ENCODE measurements at places on chromosomes 2 and 18. TPM values are rescaled to one million over a fixed set of nuclear protein-coding genes. Genes with fewer than 3 reads are reported as not detected.

- no peak for DNase-seq
Observed at GRCh38 chr2:22124003-22124402, 1000.2 kb downstream of the TDRD15 start.

DNA sequence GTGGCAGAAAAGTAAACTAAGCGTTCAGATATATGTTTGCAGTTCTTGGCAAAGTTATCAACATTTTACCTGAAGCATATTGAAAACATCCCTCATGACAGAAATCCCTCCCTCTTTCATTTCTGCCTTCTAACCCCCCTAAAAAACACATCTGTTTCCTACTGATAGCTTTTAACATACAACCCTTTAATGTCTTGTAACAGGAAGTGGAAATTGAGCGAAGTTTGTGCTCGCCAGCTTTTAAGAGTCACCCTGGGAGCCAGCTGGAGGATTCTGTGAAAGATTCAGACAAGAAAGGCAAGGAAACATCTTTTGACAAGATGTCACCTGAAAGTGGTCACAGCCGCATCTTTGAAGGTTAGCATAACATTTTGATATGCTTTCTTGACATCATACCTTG, 247.4 kb downstream of the XIRP2 start:
- DNase-seq, result no peak

DNA sequence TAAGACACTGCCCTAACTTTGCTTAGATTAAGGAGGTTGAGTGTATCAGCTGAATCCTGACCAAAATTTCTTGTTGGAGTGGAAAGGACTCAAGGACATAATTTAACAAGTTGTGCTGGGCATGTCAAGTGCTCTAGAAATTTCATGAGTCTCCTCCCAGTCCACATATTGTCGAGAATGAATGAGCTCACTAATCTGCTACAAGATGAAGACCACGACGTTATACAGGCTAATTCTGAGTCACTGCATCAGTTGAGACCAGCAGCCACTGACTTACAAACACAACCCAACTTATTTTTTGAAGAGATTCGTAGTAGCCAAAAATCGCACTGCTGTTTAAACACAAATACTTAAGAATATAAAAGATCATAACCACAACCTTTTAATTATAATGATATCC, 28.7 kb upstream of the SLC8A1 start:
- DNase-seq, result no peak

The LYPD6B gene
- 27.5 TPM for polyA plus RNA-seq

- DNase-seq, result no peak
Observed at GRCh38 chr2:235659767-235660322, 166.0 kb downstream of the AGAP1 start.

GRCh38 chr2:63050334-63051041, at the start of gene OTX1:
OTX1 (plus strand) TSS chr2:63050830; CDS start chr2:63052991, 2,161 bp downstream.
- no peak for DNase-seq

The CACNB4 gene
- 6.0 TPM for polyA plus RNA-seq

DNA sequence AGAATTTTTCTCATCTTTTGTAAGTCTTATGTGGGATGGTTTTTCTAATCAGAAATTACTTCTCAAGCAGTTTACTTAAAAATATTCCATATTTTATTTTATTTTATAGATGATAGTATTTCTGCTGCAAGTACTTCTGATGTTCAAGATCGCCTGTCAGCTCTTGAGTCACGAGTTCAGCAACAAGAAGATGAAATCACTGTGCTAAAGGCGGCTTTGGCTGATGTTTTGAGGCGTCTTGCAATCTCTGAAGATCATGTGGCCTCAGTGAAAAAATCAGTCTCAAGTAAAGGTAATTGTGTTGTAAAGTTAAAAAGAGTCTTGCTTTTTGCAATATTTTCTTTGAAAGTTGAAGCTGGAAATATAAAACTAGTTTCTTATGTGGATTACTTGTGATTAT, 76.2 kb downstream of the EML4 start:
- DNase-seq, result no peak

The MC4R gene
- 0.19 TPM for polyA plus RNA-seq

DNA sequence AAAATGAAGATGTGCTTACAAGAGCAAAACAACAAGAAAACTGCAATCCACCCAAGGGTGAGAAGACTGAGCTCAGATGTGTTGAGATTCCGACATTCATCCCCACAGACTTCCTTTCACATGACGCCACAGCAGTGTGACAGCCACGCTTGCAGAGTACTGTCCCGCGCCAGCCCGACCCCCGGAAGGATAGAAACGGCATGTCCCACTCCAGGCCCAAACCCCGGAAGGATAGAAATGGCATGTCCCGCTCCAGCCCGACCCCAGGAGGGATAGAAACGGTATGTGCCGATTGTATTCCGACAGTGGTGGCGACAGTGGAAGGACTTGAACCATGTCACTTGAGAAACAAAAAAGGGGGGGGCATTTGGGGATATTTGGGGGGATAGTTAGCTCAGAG, 119.1 kb upstream of the PXDN start:
- DNase-seq, result no peak

DNA sequence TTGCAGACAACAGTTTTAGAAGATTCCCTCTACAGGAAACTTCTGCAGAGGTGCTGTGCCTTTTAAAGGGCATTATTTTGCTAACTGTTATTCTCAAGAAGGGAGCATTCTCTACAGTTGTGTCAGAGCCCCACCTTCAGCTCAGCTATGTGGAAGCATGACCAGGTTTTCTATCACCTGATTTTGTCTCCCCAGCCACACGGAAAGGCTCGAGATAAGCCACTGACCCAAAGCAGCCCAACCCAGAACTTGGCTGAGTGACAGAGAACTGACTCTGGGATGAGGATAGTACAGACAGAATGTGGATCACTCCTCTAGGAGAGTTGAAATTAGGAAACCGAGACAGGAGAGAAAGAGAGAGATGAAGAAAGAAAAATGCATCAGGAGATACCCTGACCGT, 10.7 kb downstream of the COL4A4 start:
- DNase-seq, result no peak

- peak; percentile 53 for DNase-seq
Observed at GRCh38 chr2:72892506-72893173, 5.4 kb downstream of the SPR start.

- no peak for DNase-seq
Observed at GRCh38 chr2:86284401-86284841, 53.0 kb downstream of the REEP1 start.

The TMEM200C gene
- not detected for polyA plus RNA-seq

DNA sequence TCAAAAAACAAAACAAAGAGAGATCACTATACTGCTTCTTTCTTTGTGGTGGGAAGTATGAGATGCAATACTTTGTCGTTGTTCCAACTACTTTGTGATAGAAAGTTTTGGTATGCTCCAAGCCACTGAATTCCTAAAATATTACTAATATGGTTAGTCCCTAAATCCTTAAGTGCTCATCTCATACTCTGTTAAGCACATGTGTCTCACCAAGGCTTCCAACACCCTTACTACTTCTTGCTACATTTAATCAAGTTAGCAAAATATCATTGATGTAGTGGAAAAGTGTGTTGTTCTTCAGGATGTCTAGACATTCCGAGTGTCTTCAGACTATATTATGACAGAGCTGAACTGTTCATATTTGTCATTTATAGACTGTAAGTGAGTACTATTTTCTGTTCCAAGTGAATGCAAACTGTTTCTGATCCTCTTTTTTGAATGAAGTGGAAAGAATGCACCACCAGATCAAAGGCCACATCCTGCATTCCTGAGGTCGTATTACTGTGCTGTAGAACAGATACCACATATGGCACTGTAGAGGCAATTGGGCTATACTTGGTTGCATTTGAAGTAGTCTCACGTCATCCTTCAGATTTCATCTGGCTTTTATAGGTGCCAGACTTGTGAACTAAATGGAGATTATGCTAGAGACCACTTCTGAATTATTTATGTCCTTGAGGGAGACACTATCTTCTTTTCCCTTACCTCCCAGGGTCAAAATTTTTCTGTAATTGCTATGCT, 298.4 kb upstream of the ZNF521 start:
- no peak for DNase-seq

- no peak for DNase-seq
Observed at GRCh38 chr18:45749918-45750689, 26.1 kb downstream of the SLC14A1 start.

- DNase-seq, result no peak
Observed at GRCh38 chr18:2976218-2977132, 36.5 kb downstream of the LPIN2 start.

GRCh38 chr2:233854241-233854981, at the start of gene HJURP:
HJURP (minus strand) TSS chr2:233854535; CDS start chr2:233854500, 35 bp downstream.
- peak; percentile 95 for DNase-seq

DNA sequence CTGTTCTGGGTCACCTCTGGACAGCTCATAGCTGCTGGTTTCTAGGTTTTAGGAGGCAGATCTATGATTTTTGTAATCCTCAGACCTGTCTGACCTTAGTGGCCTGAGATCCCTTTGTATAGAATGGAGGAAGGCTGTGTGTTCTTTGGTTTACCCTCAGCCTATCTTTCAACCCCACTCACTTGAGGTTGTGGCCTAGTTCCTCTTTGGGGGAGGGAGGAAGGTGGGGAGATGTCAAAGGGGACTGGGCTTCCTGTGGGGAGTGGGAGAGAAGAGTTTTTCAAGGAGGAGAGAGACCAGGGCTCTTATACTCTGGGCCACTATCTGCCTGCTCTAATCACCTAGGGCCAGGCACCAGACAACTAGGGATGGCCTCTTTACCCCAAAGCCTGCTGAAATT, 28.5 kb downstream of the SEMA4F start:
- no peak for DNase-seq

DNA sequence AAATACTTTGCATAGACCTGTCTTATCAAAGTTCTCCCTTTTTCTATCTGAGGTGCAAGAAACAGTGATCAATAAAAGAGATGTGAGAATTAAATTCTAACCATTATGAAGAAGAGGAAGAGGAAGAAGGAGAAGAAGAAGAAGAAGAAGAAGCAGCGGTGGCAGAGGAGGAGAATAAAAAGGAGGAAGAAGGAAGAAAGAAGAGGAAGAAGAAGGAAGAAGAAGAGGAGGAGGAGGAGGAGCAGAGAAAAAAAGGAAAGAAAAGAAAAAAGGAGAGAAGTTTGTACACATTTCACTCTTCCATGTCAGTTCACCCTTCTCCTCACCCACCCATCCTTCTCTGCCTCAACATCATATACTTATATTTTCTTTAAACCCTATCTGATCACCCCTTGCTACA, 68.4 kb downstream of the METTL4 start:
- no peak for DNase-seq

GRCh38 chr2:20450201-20450999, 3.5 kb downstream of the RHOB start:
- DNase-seq, result peak; percentile 78

The DTNA gene
- polyA plus RNA-seq, result 113 TPM

The BIRC6 gene
- 46.3 TPM for polyA plus RNA-seq

- no peak for DNase-seq
Observed at GRCh38 chr2:98088261-98088660, 1.3 kb downstream of the VWA3B start.

The LONRF2 gene
- polyA plus RNA-seq, result 1.5 TPM

- no peak for DNase-seq
Observed at GRCh38 chr2:65252640-65253039, 25.0 kb downstream of the ACTR2 start.

DNA sequence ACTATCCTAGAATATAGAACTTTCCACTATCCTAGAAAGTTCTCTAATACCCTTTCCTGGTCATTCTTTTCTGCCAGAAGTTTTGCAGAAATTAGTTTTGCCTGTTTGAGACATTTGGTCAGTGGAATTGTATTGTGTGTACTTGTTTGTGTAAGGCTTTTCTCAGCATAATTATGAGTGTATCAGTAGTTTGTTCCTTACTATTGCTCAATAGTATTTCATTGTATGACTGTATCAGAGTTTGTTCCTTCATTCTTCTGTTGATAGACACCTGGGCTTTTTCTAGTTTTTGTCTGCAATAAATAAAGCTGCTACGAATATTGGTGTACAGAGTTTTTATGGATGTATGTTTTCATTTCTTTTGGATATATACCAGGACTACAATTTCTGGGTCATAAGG, 27.2 kb downstream of the CCDC138 start:
- DNase-seq, result no peak

DNA sequence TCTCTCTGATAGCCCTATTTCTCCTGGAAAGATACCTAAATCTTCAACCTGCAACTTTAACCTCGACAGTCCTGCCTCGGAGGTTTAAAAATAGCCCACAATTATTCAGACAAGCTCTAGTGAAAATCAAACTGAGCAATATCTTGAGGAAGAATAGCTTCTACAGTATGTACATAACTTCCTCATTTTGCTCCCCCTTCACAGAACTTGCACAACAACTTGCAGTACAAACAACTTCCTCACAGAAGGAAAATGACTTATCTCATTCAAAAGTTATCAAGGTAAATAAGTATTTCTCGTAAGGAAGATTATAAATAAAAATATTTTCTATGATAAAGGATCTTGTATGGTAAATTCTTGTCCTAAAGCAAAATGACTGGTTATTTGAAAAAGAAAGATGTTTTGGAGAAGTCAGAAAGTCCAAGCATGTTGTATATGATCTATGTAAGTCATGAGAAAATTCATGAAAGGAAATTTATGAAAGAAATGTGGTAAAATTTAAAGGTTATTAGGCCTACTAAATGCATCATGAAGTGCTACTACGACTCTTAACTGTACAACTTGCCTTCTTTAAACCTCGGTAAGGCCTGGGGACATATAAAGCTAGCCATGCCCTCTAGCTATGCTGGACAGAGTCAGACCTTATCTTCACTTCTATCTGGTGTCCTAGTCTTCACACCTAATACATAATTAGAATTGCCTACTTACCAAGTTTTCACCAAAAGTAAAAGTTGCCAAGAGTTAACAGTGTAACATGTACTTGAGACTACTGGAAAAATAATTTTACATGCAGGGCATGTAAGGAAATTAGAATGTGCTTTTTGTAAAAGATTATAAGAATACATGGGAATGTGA, 394.5 kb downstream of the DLGAP1 start:
- DNase-seq, result no peak

DNA sequence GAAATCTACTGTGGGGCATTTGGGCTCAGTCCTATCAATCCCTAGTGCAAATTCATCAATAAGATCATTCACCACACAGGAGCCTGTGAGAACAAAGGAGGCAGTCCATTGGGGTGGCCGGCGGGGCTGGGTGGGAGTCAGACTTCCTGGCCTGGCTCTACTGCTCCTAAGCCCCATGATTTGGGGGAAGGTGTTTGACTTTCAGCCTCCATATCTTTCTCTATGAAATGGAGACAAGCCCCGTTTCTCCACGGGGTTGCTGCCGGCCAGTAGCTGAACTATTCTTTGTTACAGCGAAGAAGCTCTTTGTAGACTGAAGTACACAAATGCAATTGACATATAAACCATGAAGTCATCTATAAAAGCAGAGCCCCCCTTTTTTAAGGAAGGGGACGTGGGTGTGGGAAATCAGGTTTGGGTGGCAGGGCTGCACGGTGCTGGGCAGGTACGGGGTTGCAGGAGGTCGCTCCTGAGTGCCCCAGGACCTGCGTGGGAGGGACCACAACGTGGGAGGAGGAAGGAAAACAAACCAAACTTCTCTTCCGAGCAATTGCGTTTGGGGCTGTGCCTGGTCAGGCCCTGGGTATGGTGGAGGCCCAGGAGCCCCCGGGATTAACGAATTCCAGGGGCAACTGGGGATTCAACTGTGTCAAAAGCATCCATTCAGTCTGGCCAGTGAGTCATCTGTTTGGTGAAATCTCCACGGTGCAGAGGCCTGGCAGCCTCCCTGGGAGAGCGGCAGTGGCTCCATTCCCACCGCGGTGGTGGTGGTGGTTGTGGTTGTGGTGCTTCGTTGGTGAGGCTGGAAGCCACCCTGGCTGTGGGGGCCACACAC, 18.2 kb downstream of the FBLN7 start:
- no peak for DNase-seq

The FMNL2 gene
- 33.0 TPM for polyA plus RNA-seq

Data from muscle of arm (tissue), 14 donors.